Calu3 (cell line): ENCODE measurements at places on chromosomes 1 and 21. TPM values are rescaled to one million over a fixed set of nuclear protein-coding genes. Genes with fewer than 3 reads are reported as not detected.

DNA sequence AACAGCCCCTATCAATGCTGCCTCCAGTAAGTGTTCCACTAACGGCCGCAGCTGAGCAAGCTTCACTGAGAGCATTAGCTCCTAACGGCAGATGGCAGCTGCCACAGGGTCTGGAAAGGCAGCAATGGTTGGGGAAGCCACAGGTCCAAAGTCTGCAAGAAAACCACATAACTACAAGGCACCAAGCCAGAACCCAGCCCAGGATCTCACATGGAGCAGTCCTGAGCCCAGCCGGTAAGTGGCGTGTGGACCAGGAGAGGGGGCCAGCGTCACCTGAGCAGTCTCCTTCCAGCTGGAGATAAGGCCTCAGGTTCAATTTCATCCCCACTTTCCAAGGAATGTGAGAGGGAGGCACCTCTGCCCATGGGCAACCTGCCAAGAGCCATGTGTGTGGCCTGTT, 13.2 kb downstream of the SYT2 start:
- DNase-seq, result peak; percentile 28

Gene HES3
- total RNA-seq, result not detected in 2 replicates

Gene FBLIM1
- total RNA-seq, result 25.6 and 26.8 TPM in 2 replicates

Gene NCDN
- total RNA-seq, result 36.0 and 38.0 TPM in 2 replicates

Gene VPS13D
- total RNA-seq, result 30.6 and 33.1 TPM in 2 replicates
